Testis (tissue), 5 donors: ENCODE measurements at places on chromosomes 11 and 22.

DNA sequence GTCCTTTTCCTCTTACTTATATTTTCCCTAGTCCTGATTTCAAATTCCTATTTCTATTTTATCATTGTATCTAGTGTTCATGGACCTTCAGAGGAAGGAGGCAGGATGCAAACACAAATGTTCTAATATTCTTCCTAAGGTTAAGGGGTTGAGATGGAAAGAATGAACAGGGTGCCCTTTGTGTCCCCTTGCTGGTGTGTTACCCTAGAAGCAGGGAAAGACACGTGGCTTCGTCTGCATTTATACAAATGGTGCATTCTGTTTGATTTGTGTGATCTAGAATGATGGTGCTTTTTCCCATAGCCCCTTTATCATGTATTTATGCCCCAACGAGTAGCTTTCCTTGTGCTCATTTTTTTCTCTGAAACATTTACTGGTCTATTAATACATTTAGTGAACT is 76.2 kb downstream of the PLEKHA7 start:
- DNase-seq: no peak

- no peak for DNase-seq
Observed at GRCh38 chr11:73226297-73227006, 8.4 kb downstream of the P2RY2 start.

- DNase-seq: no peak
Observed at GRCh38 chr11:69055212-69055586, 6.5 kb downstream of the TPCN2 start.

GRCh38 chr11:129910360-129910759 is 15.0 kb upstream of the NFRKB start:
- DNase-seq: no peak

DNA sequence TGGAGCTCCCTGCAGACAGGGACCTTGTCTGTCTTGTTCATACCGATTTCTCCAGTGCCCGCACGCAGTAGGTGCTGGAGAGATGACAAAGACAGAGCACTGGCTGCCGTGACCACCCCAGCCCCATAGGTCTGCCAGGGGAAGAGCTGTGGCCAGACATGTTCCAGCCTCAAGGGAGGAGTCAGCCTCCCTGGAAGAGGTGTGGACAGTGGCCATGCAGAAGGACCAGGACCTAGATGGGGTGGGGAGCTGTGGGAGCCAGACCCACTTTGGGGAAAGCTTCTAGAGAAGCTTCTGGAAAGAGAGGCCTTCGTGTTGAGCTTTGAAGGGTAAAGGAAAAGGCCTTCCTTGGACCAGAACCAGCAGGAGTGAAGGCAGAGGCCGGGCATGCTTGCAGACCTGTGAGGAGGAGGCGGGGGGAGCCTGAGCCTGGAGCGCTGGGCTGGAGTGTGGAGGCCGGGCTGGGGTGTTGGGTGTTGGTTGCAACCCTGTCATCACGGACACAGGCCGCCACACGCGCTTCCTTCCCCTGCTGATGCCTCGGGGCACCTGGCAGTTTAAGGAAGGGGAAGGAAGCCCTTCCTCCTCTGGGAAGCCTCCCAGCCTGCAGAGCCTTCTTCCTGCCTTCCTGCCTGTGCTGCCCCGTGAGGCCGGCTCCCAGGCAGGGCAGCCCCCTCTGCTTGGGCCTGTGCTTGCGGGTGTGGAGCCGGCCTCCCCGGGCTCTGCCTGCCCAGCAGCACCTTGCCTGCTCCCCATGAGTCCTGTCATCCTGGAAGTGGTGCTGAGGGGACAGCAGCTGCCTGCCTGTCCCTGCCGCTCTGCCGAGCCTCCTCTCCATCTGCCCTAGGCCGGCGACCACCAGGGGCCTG is 12.3 kb downstream of the RELT start:
- DNase-seq: no peak

DNA sequence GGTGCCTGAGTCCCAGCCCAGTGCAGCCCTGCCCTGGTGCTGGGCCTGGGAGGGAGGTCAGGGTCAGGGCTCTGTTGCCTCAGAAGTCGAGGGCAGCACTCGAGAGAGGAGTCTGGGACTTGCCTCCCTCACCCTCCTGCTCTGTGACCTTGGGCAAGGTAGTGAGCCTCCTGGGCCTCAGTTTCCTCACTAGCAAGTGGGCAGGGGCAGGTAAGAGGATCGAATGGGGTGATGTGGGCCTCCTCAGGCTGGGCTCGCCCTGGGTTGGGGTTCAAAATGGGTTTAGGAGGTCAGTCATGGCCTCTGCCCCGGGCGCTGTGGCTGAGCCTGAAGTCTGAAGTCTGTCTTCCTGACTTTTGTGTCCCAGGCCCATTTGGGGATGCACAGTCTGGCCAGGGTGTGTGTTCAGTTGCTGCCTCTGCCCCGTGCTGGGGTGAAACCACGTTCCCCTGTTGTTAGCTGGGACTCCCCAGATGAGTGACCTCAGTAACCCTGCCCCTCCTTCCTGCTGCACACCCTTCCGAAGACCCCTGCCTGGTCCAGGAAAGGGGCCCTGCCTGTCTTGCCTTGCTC is 40.9 kb upstream of the CELSR1 start:
- DNase-seq: no peak

DNA sequence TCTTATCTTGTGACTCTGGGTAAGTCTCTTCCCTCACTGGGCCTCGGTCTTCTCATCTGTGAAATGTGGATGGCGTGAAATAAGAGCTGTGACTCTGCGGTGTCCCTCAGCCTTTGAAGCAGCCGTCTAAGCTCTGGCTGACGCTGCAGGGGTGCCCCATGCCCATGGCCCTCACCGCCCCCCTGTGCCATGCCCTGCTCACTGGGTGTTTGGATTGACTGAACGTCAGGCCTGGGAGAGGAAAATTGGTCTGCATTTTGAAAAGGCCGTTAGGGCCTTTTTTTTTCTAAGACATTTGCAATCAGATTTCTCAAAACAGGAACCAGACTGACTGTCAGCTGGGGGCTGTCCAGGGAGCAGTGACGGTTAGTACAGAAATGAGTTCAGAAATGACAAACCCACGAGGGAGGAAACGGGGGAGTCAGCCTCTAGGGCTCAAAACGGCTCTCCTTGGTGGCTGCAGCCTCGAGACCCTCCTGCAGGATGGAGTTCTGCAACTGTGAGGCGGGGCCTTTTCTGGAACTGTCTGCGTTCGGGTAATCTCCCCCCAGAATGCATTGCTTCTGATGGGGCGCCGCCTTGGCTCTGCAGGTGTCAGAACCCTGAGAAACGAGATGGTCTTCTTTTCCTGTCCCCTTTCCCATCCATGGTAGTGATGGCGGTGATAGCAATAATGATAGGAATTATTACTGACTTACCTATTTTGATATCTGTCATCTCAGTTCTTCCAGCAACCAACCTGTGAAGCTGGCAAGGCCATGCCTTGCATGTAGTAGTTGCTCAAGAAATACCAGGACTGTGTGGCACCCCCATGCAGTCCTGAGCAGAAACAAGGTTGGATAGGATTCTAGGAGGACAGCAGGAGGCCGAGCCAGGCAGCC is 2.0 kb downstream of the GRK2 start:
- no peak for DNase-seq

GRCh38 chr11:65429068-65429681 is 6.6 kb downstream of the NEAT1 start:
- peak; percentile 50 for DNase-seq

GRCh38 chr22:37855462-37855861 is 6.2 kb downstream of the EIF3L start:
- no peak for DNase-seq

DNA sequence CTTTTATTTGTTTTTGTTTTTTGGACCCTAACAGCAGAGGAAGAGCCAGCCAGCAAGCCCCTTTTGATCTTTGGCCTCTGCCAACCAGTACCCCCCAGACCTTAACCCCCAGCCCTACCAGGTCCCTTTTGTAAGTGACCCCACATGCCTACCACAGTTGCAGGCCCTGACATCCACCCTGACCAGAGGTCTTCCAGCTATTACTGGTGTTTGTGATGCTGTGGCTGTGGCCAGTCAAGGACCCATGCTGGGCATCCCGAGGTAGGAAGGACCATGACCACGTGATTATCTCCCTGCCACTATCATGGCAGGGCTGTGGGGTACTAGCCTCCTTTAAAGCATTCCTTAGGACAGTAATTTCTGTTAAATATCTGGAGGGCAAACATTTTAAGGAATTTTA is 9.0 kb downstream of the MED15 start:
- no peak for DNase-seq

- DNase-seq: no peak
Observed at GRCh38 chr11:113695207-113695606, 10.9 kb downstream of the TMPRSS5 start.

DNA sequence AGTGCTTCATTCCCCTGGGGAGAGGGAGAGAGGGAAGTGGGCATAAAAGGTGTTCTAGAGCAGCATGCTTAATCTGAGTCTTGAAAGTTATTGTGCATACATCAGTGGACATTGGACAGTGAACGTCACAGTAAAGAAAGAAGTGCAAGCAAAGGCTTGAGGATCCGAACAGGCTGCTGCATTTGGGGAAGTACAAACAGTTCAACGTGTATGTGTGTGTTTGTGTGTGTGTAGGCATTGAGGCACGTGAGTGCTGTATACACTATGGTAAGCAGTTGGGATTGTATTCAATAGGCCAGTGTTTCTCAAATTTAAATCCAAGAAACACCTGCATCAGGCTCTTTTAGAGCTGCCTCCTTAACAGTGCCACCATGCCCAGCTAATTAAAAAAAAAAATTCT is 10.4 kb upstream of the EIF3M start:
- DNase-seq: no peak

DNA sequence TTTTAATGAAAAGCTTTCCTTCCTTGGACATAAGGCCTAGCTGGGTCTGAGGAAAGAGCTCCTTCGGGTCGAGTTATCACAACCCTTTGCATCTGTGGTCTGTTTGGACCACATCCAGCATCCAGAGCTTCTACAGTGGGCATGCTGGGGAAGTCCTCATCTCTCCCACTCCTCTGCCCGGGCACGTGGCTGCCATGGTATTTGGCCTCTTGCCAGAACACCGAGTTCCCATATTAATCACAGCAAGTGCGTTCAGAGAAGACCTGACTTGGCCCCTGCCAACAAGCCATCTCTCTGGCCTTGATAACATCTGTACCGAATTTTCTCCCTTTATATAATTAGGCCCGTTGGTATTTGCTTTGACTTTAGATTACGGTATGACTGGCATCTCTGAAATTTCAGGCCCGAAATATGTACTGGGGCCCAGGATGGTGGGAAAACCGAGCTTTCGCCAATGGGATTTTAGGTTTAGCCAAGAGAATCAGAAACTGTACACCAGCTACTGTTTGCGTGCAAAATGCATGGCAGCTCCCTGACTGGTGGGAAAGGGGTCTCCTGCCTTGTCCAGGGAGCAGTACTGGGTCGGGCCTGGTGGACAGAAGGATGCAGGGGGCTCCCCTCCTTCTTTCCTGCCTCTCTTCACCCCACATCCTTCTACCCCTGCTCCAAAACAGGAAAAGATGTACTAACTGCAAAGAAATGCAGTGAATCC is 90.0 kb downstream of the MICAL2 start:
- DNase-seq: peak; percentile 89

DNA sequence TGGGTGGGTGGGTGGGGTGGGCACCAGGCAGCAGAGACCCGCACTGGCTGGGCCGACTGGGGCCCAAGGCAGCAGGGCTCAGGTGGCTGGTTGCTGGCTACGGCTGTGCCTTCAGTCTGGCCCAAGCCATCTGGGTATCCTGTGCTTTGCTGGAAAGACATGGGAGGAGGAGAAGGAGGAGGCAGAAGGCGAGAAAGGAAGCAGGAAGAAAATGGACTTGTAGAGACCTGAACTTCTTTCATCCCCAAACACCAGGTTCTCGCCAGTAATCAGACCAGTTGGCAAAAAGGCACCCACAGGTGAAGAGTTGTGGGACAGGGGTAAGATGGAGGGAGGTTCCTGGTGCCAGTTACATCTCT is 78.8 kb downstream of the IGLL1 start:
- no peak for DNase-seq

- DNase-seq: no peak
Observed at GRCh38 chr11:93770160-93770559, 13.9 kb upstream of the MED17 start.

DNA sequence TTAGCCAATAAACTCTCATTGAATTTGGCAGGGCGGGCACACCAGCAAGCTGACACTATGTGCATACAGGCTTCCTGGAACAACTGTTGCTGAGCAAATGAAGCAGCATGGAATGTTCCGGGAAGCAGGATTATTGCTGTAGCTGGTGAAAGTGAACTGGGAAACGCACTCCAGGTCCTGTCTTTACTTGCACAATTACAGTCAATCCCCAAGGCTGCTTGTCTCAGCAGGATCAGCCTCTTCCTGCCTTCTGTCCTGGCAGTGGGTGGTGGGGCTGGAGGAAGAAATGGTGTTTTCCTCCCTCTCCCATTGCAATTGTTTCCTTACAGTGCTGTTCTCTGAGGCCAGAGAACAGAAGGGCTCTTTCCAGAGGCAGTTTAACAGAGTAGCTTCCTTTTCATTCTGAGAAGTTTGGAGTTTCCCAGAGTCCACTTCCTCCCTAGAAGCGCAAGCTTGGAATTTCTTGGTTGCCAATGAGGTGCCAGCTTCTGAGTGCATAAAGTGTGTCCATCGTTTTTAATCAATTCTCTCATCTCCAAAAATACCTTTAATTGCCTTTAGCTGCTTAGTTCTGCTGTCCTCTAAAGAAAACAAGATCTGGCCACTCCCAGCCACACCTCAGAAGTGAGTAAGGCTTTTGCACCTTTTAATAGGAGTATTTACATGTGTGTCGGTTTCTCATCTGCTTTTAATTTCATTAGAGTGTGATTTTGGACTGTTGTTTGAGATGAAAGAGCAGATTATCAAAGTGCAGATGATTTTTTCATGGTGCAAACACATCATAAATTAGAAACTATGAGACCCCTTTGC is 19.9 kb downstream of the CD44 start:
- DNase-seq: peak; percentile 35

DNA sequence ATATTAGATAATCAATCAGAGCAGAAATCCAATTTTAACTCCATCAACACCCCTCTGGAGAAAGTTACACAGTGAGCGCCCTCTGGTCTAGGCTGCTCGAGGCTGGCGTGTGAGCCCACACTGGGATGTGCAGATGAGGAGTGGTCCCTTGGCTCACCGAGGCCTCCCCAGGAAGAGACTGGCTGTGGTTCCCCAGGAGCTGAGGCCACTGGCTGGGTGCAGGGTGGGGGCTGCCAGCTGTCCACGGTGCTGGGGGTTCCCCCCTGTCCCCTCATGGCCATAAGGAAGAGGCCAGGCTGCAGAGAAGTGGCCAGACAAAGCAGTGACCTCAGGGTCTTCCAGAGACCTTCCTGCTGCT is 750.7 kb downstream of the BRD1 start:
- DNase-seq: no peak

- DNase-seq: no peak
Observed at GRCh38 chr11:65266210-65266609, 4.4 kb downstream of the POLA2 start.

GRCh38 chr22:33869946-33870345 is 50.3 kb downstream of the LARGE1 start:
- DNase-seq: no peak

- DNase-seq: no peak
Observed at GRCh38 chr11:96314326-96315020, 28.5 kb downstream of the MAML2 start.

DNA sequence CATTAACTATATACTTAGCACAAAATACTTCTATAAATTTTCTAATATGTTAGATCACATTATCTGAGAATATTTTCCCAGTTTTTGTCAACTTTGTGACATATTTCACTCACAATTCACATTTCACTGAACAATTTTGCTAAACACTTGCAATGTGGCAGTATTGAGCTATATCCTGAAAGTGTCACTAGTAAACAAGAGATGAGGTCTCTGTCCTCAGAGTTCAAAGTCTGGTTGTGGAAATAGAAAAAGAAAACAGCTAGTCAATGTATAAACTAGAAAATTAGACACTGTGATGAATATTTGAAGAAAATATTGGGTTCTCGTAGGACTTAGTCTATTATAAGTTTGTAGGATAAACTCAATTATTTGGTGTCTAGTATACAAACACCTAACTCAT is 87.4 kb upstream of the CHORDC1 start:
- DNase-seq: no peak
